ENCODE measurements at places on chromosomes 2 and 18. TPM values are rescaled to one million over a fixed set of nuclear protein-coding genes. Genes with fewer than 3 reads are reported as not detected.

DNA sequence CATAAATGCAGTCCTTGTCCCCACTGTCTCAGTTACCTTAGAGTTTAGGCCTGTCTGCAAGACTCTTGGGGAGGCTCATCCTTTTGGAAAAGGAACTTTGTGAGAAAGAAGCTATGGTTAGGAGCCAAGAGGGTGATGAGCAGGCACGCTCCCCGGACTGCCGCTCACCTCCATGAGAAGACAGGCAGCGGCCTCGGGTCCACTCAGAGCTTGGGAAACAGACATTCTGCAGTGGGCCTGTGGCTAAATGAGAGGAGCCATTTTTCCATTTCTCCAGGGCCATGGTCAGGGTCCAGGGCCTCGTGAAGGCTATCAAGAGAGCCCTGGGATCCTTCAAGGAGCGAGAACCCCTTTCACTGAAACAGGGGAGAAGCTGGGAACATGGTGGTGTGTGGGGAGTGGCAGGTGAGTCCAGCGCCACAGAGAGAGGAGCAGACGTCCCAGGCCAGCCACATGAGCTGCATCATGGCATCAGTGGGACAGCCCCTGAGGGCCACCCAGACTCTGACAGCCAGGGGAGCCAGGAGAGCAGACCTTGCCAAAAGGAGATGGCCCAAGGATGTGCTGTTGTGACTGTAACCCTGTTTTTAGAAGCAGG, 4.0 kb upstream of the TEX51 start:
- no peaks in the 10 kb centered on the region for H3K27me3 ChIP-seq
- no peaks in the 10 kb centered on the region for H3K36me3 ChIP-seq
- no peaks in the 10 kb centered on the region for H3K4me1 ChIP-seq
- H3K27ac ChIP-seq, result no peak overlapping the region
- no peak for DNase-seq

The CAPN13 gene
- not detected for total RNA-seq

The ALKAL2 gene
- total RNA-seq, result 1.3 TPM

GRCh38 chr2:135797497-135798274, 39.3 kb downstream of the LCT start:
- no peak overlapping the region for H3K4me3 ChIP-seq
- no peaks in the 10 kb centered on the region for H3K4me1 ChIP-seq
- no peaks in the 10 kb centered on the region for H3K36me3 ChIP-seq
- DNase-seq, result peak; percentile 43
- no peaks in the 10 kb centered on the region for H3K27me3 ChIP-seq
- H3K27ac ChIP-seq, result no peak overlapping the region

DNA sequence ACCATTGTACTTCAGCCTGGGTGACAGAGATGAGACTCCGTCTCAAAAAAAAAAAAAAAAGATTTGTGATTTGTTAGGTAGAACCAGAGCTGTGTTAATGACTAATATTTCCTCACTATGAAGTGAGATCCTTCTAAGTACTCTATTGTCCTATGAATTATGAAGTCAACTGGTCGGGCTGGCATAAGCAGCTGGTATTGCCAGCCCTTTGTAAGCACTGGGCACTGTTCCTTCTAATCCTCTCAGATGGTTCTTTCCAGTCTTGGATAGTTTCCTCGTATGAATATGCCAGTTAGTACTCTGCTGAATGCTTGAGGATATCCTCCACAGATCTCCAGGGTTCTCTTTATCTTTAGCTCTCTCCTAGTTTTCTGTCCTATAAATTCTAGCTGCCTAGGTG, 223.1 kb upstream of the SP5 start:
- DNase-seq, result no peak
- H3K27me3 ChIP-seq, result no peaks in the 10 kb centered on the region
- H3K4me3 ChIP-seq, result no peak overlapping the region
- H3K4me1 ChIP-seq, result no peaks in the 10 kb centered on the region
- no peaks in the 10 kb centered on the region for H3K36me3 ChIP-seq

The POTEC gene
- total RNA-seq, result not detected

GRCh38 chr2:67165523-67165990, 231.6 kb upstream of the ETAA1 start:
- no peaks in the 10 kb centered on the region for H3K36me3 ChIP-seq
- peak; percentile 73 for DNase-seq
- H3K27ac ChIP-seq, result no peak overlapping the region
- no peaks in the 10 kb centered on the region for H3K4me1 ChIP-seq
- H3K4me3 ChIP-seq, result no peak overlapping the region
- H3K27me3 ChIP-seq, result no peaks in the 10 kb centered on the region

GRCh38 chr2:131052741-131053263, 40.5 kb downstream of the FAM168B start:
- DNase-seq, result no peak
- no peaks in the 10 kb centered on the region for H3K27me3 ChIP-seq
- peaks cover 51% of the 10 kb centered on the region for H3K36me3 ChIP-seq
- no peak overlapping the region for H3K27ac ChIP-seq

DNA sequence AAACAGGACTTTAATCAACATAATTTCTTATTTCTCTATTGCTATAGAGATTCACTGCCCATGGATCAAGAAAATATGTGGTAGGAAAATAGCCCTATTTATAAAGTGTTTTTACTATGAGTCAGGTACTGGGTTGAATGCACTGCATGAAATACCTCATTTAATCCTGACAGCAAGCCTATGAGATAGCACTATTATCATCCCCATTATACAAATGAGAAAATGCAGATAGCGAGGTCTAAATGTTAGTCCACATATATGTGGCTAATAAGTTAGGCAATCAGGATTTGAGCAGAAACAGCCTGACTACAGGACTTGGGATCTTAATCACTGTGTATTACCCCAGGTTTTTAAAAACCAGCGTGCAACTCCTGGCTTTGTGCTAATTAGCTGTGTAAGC, 8.5 kb upstream of the LYPD1 start:
- no peaks in the 10 kb centered on the region for H3K36me3 ChIP-seq
- H3K27ac ChIP-seq, result peak overlapping the region; percentile 61
- peaks cover 21% of the 10 kb centered on the region for H3K4me1 ChIP-seq

GRCh38 chr2:43115881-43116280, 110.5 kb downstream of the ZFP36L2 start:
- no peak overlapping the region for H3K27ac ChIP-seq
- DNase-seq, result no peak
- no peaks in the 10 kb centered on the region for H3K4me1 ChIP-seq
- H3K36me3 ChIP-seq, result no peaks in the 10 kb centered on the region
- no peak overlapping the region for H3K4me3 ChIP-seq
- H3K27me3 ChIP-seq, result no peaks in the 10 kb centered on the region

GRCh38 chr2:19793132-19793750, 108.5 kb downstream of the TTC32 start:
- no peak overlapping the region for H3K4me3 ChIP-seq
- no peaks in the 10 kb centered on the region for H3K4me1 ChIP-seq
- DNase-seq, result no peak

The ANKRD30B gene
- not detected for total RNA-seq

DNA sequence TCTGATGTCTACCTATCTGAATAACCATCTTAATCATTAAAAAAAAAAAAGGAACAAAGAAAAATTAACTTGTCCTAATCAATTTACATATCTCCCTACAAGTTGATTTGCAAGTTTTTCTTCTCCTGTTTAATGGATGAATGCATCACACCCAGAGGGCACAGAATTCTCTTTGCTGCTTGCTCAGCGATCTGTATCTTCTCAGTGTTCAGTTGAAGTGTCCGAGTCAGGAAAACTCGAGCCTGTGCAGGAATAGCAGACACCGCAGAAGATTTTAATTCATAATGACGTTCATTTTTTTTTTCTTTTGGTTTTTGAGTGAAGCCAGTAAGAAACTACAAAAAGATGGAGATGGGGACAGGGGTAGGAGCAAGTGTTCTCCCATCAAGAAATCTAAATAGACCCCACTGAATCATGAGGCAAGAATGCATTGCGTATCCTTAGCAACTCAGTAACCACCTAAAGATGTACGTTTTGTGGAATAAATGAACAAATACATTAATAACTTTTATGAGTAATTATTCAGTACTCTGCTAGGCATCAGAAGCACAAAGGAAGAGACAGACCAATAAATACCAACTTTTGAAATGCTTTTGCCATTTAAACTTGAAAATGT, 675.5 kb downstream of the LRP1B start:
- H3K27ac ChIP-seq, result no peak overlapping the region
- no peaks in the 10 kb centered on the region for H3K36me3 ChIP-seq
- H3K27me3 ChIP-seq, result no peaks in the 10 kb centered on the region
- DNase-seq, result no peak
- H3K4me1 ChIP-seq, result no peaks in the 10 kb centered on the region
- no peak overlapping the region for H3K4me3 ChIP-seq

The TUBA3E gene
- not detected for total RNA-seq

DNA sequence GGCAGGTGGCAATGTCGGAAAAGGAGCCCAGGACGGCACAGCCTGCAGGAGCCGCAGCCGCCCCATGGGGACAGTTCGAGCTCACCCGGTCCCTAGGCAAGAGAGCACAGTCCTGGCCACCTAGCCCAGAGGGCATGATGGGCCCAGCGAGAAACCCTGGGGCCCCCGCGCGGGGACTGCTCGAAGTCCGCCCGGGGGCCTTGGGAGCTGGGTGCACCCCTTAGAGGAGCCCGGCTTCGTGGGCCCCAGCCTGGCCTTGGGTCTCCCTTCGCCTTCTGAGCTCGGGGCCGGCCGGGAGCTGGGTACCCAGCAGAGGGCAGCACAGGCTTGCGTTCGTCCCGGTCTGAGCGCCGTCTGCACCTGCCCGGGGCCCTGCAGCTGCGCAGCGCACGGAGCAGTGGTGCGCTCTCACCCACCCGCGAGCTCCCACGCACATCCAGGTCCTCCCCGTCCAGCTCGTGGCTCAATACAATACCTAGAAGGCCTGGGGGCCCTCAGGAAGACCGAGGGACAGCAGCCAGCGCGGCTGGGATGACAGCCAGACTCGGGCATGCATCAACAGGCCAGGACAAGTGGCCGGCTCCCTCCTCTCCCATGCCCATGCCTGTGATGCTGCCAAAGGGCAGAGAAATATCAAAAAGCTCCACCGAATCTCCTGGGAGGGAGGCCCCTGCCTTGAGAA, 96.2 kb upstream of the ZNF532 start:
- no peak for DNase-seq
- H3K4me1 ChIP-seq, result peaks cover 5% of the 10 kb centered on the region
- peak overlapping the region; percentile 39 for H3K4me3 ChIP-seq
- no peak overlapping the region for H3K27ac ChIP-seq

The TUBB8B gene
- total RNA-seq, result not detected

GRCh38 chr2:96202152-96202854, 6.3 kb downstream of the STARD7 start:
- H3K27me3 ChIP-seq, result no peaks in the 10 kb centered on the region
- H3K4me1 ChIP-seq, result peaks cover 19% of the 10 kb centered on the region
- H3K4me3 ChIP-seq, result no peak overlapping the region
- no peaks in the 10 kb centered on the region for H3K36me3 ChIP-seq
- peak; percentile 18 for DNase-seq
- no peak overlapping the region for H3K27ac ChIP-seq

The LOXHD1 gene
- not detected for total RNA-seq

GRCh38 chr2:11784747-11785610, 38.5 kb downstream of the LPIN1 start:
- no peaks in the 10 kb centered on the region for H3K27me3 ChIP-seq
- peaks cover 7% of the 10 kb centered on the region for H3K4me1 ChIP-seq
- no peak overlapping the region for H3K27ac ChIP-seq
- peaks cover 56% of the 10 kb centered on the region for H3K36me3 ChIP-seq

The CKAP2L gene
- total RNA-seq, result 2.1 TPM

The CDCA7 gene
- total RNA-seq, result 4.6 TPM

The DNAJC5G gene
- not detected for total RNA-seq

- no peak overlapping the region for H3K4me3 ChIP-seq
- H3K36me3 ChIP-seq, result peaks cover 41% of the 10 kb centered on the region
- H3K4me1 ChIP-seq, result no peaks in the 10 kb centered on the region
- no peak overlapping the region for H3K27ac ChIP-seq
- no peaks in the 10 kb centered on the region for H3K27me3 ChIP-seq
Measured at GRCh38 chr2:86453836-86454235, 12.7 kb downstream of the KDM3A start.

The TCF23 gene
- not detected for total RNA-seq

The SOX11 gene
- total RNA-seq, result 19.2 TPM

GRCh38 chr2:232857158-232857563, 12.9 kb upstream of the SNORC start:
- H3K4me3 ChIP-seq, result no peak overlapping the region
- peaks cover 8% of the 10 kb centered on the region for H3K36me3 ChIP-seq
- no peaks in the 10 kb centered on the region for H3K27me3 ChIP-seq
- DNase-seq, result no peak
- H3K27ac ChIP-seq, result no peak overlapping the region

DNA sequence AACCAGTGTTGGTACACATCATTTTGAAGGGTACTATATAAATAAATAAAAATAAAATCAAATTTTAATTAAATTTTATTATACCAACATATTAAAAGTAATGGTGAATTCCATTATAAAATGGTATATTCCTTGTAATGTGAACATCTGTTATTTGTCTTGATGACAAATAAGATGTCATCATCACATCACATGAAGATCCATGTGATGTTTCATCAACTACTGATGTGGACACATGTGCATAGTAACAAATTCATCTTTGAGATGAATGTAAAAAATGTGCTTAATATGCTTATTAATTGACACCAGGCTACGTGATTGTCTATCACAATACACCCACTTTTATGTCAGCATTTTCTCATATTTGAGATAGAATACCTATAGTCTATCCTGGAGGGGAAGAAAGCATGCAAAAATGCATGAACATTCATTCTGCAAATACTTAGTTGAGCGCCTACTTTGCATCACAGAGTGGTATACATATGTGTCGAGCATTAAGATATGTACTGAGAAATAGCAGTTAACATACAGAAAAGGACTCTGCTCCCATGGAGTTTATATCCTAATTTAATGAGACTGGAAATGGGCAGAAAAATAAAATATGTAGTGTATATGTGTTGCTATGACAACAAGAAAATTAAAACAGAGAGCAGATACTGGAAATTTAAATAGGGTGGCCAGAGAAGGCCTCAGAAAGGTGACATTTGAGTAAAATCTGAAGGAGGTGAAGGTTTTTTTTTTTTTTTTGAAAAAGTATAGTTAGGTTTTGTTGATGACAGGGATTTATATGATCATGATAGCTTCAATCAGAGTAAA, 281.1 kb downstream of the ARHGAP15 start:
- no peak overlapping the region for H3K4me3 ChIP-seq
- H3K27ac ChIP-seq, result no peak overlapping the region
- H3K4me1 ChIP-seq, result no peaks in the 10 kb centered on the region
- H3K36me3 ChIP-seq, result no peaks in the 10 kb centered on the region

DNA sequence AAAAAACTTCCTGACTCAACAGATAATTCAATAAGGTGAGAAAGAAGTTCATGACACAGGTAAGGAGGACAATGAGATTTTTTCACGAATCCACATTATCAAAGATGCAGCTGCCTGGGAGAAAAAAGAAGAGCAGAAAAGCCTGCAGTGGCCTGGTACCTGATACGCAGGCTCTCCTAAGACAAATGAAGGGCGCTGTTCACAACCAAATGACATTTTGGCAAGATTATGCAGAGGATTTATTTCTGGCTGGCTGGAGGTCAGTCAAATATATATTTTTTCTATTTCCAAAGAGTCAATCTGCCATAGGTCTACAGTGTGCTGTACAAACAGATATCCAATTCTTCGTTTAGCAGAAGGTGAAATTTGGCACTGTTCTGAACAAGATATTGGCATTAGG, 257.3 kb downstream of the STK39 start:
- H3K27ac ChIP-seq, result no peak overlapping the region
- peaks cover 2% of the 10 kb centered on the region for H3K36me3 ChIP-seq
- no peaks in the 10 kb centered on the region for H3K27me3 ChIP-seq
- no peak overlapping the region for H3K4me3 ChIP-seq
- no peak for DNase-seq

- H3K4me1 ChIP-seq, result peaks cover 4% of the 10 kb centered on the region
- H3K36me3 ChIP-seq, result no peaks in the 10 kb centered on the region
- H3K4me3 ChIP-seq, result peak overlapping the region; percentile 89
- no peaks in the 10 kb centered on the region for H3K27me3 ChIP-seq
- peak; percentile 81 for DNase-seq
Measured at GRCh38 chr18:812376-813171, 532 bp upstream of the YES1 start.
